ENCODE measurements at places on chromosomes 16 and 17.

- DNase-seq: no peak
Measured at GRCh38 chr17:21228845-21229244, 14.9 kb upstream of the TMEM11 start.

GRCh38 chr16:67022531-67023214 is 6.3 kb upstream of the CBFB start:
- DNase-seq: no peak

DNA sequence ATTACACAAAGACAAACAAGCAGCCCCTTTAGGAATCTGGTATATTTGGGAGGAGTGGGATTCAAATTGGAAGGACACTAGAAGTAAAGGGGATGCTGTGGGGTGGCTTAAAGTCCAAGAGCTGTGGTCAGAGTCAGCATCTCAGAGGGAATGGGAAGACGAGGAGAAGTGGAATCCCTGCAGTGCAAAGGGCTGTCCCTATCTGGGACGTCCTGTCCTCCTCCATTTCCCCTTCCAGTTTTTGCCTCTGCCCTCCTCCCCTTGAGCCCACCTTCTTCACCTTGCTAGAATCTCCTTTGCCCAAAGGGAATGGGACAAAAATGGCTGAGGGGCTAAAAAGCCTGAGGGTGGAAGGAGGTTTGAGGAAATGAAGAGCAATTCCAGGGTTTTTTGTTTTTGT is 4.2 kb upstream of the PLXDC1 start:
- no peak for DNase-seq

GRCh38 chr17:17183744-17184143 is 22.4 kb downstream of the PLD6 start:
- DNase-seq: no peak

DNA sequence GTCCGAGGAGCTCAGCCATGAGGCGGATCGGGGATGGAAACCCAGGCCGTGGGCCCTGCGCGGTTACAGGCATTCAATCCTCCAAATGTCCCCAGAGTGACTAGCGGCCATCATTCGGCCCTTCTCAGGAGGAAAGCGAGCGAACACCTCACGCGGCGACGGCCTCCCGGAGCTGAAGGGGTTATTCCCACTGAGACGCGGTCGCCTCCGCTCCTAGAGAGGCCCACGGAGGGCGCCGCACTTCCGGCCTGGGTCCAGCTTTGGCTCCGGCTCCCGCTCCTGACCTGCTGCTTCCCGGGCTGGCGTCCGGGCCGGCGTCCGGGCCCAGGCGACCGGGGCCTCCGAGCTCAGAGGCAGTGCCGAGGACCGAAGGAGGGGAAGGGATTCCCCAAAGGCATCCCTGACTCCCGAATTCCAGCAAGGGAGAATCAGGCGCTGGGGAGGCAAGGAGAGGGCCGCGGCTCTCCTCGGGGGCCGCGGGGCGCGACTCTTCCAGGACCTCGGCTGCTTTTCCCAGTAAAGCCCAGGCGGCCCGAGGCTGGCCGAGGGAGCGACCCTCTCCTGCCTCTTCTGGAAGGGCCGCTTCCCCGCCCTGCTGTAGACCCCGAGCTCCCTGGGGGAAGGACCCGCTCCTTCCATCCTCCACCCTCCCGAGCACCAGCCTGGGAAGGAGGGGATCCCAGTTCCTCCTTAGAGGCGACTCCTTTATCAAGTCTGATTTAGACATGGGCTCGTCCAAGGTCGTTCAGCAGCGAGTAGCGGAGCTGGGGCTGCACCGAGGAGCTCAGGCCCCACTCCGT is 18.6 kb upstream of the ZNF629 start:
- peak; percentile 90 for DNase-seq

GRCh38 chr17:1989135-1989534 is 36.0 kb downstream of the RTN4RL1 start:
- no peak for DNase-seq

DNA sequence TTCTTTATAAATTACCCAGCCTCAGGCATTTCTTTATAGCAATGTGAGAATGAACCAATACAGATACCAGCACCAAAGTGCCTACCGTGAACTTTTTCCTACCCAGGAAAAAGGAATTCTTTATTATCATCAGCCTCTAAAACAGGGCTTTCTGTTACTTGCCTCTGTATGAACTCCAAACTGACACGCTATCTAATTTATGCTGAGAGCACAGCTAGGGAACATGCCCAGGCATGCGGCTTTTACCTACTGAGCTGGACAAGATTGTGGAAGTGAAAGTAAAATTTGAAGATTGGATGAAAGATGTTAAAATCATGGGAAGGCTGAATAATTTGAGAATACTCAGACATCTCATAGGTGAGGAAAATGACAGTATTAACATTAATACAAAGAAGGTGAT is 24.4 kb upstream of the ADCY9 start:
- peak; percentile 41 for DNase-seq

All from T47D (cell line).